ACHN (cell line): ENCODE measurements at places on chromosomes 12 and 14.

GRCh38 chr12:52701281-52701680 is 2.0 kb downstream of the KRT77 start:
- DNase-seq, result no peak

DNA sequence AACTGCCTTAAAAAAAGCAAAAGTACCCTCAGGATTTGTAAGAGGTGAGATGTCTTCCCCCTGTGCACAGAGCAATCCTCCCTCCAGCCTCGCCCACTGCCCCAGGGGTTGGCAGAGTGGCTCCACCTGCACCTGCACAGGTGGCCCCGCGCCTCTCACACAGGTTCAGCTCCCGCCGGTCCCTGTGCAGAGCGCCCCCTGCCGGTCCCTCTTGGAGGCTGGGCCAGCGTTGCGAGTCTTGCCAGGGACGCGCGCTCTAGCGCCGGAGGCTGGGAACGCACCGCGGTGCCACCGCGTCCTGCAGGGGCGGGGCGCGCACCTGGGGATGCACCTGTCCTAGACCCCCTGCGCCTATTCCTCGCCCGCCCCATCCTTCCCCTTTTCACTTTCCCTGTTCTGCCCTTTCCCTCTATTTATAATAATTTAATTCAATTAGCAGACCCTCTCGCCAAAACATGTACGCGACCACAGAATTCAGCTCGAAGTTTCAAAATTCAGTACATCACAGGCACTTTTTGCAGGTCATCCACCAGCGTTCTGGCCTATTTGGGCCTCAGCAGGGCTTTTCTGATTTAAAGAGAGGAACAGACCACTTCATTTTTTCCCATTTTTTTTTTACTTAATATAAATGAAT is 618.6 kb downstream of the AACS start:
- DNase-seq, result no peak

GRCh38 chr12:1805441-1806081 is 14.8 kb upstream of the LRTM2 start:
- DNase-seq, result no peak

DNA sequence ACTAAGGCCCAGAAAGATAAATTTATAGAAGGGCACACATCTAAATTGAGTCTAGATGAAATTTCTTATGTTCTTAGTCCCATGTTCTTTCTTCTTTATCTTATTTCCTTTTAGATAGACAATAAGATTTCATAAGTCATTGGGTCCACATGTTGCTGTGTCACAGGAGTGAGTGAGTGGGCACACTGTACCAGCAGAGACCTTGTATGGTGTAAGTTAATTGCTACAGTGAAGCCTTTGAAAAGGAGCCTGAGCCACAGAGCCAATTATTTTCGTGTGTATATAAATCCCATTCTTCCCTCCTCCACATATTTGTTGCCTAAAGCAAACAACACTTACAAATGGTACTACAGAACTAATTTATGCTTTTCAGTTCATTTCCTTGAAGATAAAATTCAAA is 79.1 kb downstream of the GRIP1 start:
- no peak for DNase-seq

DNA sequence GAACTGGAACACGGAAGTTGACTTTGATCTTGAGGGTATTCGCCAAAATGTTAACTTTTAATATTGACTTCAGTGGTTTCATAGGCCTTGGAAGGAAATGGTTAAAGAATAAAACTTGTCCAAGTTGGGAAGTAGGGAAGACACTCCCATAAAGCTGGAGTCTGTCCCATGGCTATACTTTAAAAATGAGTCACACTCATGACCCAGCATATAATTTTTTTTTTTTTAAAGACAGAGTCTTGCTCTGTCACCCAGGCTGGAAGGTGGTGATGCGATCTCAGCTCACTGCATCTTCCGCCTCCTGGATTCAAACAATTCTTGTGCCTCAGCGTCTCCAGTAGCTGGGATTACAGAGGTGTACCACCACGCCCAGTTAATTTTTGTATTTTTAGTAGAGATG is 19.6 kb downstream of the TMPRSS12 start:
- peak; percentile 34 for DNase-seq

DNA sequence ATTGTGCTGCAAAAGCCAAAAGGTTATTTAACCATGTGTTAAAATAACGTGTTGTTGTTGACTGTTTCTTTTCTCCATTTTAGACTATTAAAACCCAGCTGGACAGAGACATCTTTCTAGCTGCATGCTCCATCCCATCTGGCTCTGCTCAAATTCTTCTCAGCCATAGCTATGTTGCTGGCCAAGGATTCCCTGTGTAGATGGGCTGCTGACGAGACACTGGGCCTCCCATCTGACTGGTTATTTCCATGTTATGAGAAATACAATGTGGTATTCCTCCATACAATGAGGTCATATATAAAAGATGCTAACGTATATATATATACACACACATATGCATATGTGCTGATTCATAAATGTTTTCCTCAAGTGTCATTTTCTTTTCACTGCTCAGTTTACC is 30.1 kb downstream of the MED13L start:
- DNase-seq, result no peak

- DNase-seq, result no peak
These were observed 33.3 kb downstream of the DICER1 start for GRCh38 chr14:95123891-95124579.

GRCh38 chr14:76955575-76956315 is 72.8 kb downstream of the IRF2BPL start:
- DNase-seq, result peak; percentile 47
